ENCODE measurements at places on chromosomes 6 and 20.

GRCh38 chr6:22445946-22446345, 123.4 kb upstream of the HDGFL1 start:
- DNase-seq = no peak

GRCh38 chr20:62063315-62063980, 2.2 kb downstream of the TAF4 start:
- no peak for DNase-seq

DNA sequence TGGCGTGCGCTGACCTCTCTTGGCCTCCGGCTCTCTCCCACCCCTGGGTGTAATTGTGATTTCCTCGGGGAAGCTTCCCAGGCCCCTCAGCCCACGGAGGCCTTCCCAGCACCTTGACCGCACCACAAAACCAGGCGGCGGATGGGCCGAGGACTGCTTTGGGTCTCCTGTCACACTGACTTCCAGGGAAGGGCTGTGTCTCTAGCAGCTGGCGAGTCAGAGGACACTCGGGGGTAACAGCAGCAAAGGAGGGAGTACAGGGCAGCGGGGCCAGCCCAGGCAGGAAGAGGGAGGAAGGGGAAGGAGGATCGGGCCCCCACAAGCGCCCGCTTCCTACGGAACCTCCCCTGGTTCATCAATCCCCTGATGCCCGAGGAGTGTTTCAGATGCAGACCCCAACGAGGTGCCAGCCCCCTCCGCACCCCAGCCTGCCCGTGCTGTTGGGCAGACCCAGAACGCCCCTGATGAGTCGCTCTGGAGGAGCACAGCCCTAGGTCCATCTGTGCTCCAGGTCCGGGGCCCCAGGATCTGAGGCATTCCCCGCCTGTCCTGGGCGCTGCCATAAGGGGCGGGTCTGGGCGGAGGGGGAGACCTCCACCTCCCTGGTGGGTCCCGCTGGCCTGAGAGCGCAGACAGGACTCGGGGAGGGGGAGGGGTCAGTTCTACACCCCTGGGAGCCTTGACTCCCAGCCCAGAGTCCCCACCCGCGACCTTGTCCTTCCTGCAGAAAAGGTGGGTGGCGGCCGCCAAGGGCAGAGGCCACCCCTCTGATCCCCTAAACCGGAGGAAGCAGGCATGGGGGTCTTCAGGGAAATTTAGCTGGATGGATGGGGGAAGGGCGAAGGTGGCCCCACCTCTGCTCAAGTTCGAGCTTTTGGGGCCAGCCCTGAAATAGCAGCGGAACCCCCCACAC, 956 bp downstream of the CHRNA4 start:
- DNase-seq = no peak

- DNase-seq = no peak
Observed at GRCh38 chr6:7445885-7446461, 56.4 kb downstream of the RIOK1 start.

- no peak for DNase-seq
Observed at GRCh38 chr6:69792292-69792691, 4.5 kb downstream of the LMBRD1 start.

Data from NCI-H1092 treated with DMSO at 0.1 percent for 48 hours (cell line).